Activated naive CD4-positive, alpha-beta T cell treated with anti-CD3 and anti-CD28 coated beads, Interleukin-2, amount 50 U/mL, for 72 hours (primary cell): ENCODE measurements at places on chromosomes 3 and 15. TPM values are rescaled to one million over a fixed set of nuclear protein-coding genes. Genes with fewer than 3 reads are reported as not detected.

- DNase-seq = no peak
These were observed 549.9 kb downstream of the GRM7 start for GRCh38 chr3:7410782-7411181.

DNA sequence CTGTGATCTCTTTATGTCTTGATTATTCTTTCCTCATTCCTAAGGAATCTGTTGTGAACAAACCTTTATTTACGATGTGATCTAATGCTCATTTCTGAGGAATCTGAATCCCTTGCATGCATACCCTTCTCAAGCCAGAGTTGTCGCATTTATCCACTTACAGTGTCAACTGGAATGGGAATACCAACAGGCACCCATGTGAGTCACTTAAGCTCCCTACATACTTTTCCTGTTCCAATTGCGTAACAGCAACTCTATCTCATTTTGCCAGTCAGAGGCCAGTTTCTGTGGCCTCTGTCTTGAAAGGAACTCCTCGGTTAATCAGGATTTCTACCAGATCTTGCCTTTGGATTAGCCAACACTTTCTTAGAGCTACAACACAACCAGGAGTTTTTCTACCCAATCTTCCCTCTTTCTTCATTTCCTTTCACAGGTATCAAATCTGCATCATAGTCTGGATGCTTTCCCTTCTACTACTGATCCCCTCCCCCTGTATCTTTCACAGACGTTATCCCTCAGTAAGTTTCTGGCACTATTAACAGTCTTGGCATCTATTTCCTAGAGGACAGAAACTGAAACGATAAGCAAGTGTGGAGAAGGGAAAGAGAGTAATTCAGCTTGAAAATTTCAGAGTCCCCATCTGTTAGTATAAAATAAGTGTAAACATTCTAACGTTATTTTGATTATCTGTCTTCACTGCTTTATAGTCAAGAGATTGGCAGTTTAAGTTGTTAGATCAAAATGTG is 66.8 kb upstream of the BCHE start:
- DNase-seq = no peak

DNA sequence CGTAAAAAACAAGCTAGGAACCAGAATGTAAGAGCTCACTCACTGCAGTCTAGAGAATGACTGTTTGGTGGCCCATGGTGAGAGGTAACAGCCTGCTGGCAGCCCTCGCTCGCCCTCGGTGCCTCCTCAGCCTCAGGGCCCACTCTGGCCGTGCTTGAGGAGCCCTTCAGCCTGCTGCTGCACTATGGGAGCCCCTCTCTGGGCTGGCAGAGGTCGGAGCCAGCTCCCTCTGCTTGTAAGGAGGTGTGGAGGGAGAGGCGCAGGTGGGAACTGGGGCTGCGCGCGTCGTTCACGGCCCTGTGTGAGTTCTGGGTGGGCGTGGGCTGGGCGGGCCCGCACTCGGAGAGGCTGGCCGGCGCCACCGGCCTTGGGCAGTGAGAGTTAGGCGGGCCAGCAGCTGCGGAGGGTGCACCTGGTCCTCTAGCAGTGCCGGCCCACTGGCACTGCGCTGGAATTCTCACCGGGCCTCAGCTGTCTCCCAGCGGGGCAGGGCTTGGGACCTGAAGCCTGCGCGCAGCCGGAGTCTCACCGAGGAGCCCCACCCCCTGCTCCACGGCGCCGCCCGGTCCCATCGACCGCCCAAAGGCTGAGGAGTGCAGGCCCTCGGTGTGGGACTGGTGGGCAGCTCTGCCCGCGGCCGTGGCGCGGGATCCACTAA is 420.6 kb downstream of the RBMS3 start:
- no peak for DNase-seq

GRCh38 chr3:35641920-35642527 is 2.7 kb downstream of the ARPP21 start:
- DNase-seq = no peak

GRCh38 chr3:128226795-128227395 is 73.6 kb downstream of the EEFSEC start:
- peak; percentile 43 for DNase-seq

HMCES gene
- total RNA-seq = 58.5 TPM

CSNK1G1 gene
- 32.3 TPM for total RNA-seq
